T1000 (cell line): ENCODE measurements at places on chromosomes 1 and 21.
A peak's percentile ranks its signal among the peaks of the same experiment; 100 is the strongest.

- DNase-seq: no peak
Observed at GRCh38 chr1:177858332-177858821, 111.5 kb downstream of the SEC16B start.

DNA sequence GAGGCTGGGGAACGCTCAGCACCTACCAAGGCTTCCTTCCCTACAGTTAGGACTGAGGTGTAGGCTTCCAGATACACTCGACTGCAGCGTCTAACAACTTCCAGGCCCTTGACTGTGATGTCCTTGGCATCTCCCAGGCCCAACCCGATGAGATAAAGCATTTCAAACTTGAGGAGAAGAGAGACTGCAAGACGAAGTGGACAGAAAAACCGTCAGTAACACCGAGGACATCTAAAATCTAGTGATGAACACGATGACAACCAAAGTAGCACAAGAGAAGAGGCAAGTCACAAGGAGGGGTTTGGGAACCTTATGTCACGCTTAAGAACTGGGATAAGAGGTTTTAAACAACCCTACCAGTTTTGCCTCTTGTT is 314 bp downstream of the DPH5 start:
- DNase-seq: no peak

DNA sequence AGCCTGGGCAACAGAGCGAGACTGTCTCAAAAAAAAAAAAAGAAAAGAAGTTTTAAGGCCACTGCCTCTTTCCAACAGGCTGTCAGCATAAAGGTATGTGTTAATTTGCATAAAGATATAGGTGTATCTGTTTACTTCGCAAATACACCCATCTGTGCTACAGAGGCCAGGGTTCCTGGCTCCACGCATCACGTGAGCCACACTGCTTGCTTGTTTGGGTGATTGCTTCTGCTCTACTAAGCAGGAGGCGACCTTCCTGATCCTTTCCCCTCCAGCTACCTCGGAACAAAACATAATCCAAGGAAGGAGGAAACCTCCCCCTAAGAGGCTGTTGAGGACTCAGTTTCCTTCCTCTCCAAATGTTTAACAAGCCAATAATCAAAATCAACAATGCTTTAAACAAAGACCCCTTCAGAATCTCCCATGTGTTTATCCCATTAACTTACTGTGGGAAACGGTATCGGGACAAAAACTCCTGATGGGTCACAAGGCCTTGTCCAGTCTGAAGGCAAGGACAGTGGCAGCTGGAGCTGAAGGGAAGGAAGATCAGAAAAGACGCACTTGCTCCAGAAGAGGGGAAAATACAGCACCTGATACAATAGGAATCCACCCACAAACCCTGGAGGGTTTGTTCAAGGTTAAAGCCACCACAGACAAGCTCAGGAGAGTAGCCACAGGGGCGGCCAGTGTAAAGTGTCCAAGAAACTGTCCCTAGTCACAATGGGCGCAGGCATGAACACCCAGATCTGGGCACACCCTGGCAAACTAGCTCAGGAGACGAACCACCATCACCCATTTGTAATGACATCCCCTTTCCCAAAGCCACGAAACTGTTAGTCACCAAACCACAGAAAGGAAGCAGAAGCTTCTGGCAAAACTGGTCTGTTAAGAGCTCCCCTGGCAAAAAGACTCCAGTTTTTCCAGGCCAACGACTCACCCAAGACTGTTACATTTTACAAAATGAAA is 17.2 kb downstream of the CTNNBIP1 start:
- DNase-seq: peak; percentile 28

DNA sequence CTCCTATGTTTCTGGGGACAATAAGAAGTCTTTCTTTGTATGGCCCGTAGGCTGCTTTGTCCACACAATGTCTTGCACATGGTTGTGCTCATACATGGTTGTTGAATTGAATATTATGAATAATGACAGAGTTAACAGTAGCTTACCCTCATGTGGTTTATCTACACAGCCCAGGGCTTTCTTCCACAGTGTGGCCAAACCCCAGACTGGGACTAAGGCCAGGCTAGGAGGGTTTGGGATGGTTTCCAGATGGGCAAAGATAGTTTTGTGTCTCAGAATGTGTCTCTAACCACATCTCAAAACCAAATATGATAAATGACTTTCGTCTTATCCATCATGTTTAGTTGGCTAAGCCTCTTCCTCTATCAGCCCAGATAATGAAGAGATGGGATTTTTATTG is 65.2 kb downstream of the CACNA1E start:
- DNase-seq: no peak

DNA sequence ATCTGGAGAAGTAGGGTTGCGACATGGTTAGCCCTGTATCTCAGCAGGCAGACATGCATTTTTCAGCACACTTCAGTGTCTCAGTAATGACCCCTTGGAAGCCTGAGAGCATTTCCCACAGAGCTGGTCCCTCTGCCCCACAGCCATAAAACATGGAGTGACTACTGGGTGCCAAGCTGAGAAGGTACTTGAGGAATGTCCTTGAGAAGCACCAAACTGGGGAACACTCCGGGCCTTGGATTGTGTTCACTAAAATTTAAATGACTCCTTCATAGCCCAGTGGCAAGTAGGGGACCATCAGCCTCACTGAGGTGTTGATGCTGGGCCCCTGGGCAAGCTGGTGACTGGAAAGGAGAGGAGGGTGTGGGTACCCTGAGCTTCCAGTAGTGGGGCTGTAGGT is 54.7 kb downstream of the KCNJ6 start:
- no peak for DNase-seq

GRCh38 chr1:206797534-206798383 is 25.5 kb upstream of the IL10 start:
- DNase-seq: no peak

- DNase-seq: no peak
Observed at GRCh38 chr1:228471762-228472398, 15.3 kb upstream of the RNF187 start.

DNA sequence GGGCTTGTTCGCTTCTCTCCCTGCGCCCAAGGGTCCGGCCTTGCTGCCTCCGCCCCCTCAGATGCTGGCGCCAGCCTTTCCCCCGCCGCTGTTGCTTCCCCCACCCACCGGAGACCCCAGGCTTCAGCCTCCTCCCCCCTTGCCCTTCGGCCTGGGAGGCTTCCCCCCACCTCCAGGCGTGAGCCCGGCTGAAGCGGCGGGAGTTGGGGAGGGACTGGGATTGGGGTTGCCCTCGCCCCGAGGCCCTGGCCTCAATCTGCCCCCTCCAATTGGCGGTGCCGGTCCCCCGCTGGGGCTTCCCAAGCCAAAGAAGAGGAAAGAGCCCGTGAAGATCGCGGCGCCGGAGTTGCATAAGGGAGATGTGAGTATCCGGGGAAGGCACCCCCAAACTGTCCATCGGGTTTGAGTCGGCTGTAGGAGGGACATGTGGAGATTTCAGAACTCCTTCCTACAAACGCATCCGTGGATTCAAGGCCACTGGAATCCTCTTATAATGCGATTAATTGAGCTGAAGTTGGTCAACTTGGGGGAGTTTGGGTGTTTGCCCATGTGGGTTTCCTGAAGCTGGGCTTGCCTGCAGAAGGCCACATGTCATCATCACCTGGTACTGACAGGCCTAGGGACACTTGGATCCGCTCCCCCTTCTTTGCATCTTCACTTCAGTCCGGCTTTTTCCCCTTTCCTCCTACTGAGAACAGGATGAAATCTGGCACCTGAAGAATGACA is 707 bp downstream of the PRCC start:
- no peak for DNase-seq

- no peak for DNase-seq
Observed at GRCh38 chr21:36330904-36331303, 10.9 kb downstream of the MORC3 start.

DNA sequence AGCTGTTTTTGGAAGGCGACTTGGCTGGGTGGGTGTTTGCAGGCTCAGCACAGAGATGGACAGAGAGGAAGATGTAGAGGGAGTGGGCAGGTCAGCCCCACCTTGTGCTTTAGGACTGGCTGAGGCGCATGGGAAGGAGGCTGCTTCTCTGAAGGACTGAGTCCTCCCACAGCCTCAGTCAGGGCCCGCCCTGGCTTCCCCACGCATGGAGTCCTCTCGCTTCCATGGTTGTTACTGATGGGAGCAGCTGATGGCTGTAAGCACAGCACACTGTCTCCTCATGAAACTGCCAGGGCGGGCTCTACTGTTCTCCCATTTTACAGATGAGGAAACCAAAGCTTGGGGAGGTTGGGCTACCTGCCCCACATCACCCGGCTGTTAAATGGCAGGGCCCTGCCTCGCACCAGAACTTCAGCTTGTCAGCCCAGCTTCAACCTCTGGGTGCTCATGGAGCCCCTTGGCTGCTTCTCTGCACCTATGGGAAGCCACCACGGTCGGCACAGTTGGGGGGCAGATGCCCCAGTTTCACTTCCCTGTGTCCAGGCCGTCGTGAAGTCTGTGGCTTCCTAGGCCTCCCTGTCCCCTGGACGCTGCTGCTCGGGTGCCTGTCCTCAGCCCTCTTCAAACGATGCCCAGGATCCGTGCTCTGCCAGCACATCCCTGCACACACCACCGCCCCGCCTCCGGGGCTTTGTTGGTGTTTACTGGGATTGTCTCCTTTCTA is 2.4 kb downstream of the TMEM201 start:
- DNase-seq: no peak

- DNase-seq: no peak
Observed at GRCh38 chr1:168836469-168836868, 107.5 kb upstream of the DPT start.

DNA sequence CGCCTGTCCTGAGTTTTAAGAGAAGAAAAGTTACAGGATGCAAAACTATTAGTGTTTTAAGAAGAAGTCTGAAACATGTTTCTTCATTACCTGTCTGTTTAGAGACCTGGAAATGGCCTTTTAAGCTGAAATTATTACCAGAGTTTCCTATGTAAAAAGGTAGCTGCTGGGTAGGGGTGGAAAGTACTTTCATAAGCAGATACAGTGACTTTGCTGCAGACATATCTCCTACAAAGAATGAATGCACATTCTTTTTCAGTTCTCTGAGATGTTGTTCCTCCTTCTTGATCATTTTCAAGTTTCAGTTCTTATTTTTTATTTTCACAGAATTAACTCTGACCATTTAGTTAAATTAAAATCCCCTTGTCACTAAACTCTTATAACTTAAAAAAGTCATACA is 1329.6 kb downstream of the KCNT2 start:
- no peak for DNase-seq

- no peak for DNase-seq
Observed at GRCh38 chr1:156431366-156431765, 62.4 kb downstream of the RHBG start.

DNA sequence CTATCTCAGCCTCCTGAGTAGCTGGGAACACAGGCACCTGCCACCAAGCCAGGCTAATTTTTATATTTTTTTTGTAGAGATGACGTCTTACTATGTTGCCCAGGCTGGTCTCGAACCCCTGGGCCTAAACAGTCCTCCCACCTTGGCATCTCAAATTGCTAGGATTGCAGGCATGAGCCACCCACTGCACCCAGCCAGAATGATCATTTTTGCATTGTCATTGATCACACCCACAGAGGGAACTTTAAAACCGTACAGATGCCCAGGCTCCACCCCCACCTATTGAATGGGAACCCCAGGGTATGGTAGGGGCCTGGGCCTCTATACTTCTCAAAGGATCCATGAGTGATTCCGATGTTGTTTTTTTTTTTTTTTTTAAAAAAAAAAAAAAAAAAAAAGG is 36.7 kb downstream of the ETNK2 start:
- no peak for DNase-seq

DNA sequence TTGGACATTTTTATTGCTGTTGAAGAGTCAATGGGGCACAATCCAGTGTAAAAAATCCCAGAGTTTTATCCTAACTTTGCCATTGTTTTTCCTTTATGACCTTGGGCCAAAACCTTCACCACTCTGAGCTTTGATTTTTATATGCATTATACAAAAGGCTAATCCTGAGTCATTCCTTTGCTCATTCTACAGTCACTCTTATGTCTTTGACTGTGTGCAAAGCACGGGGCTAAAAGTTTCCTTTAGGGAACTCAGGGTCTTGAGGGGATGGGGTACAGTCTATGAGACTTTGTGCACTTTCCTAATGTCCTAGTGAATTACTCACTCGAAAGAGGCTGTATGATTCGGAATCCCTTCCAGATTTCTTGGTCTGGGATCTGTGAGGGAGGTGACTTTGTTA is 543.2 kb upstream of the CAMK1G start:
- no peak for DNase-seq

DNA sequence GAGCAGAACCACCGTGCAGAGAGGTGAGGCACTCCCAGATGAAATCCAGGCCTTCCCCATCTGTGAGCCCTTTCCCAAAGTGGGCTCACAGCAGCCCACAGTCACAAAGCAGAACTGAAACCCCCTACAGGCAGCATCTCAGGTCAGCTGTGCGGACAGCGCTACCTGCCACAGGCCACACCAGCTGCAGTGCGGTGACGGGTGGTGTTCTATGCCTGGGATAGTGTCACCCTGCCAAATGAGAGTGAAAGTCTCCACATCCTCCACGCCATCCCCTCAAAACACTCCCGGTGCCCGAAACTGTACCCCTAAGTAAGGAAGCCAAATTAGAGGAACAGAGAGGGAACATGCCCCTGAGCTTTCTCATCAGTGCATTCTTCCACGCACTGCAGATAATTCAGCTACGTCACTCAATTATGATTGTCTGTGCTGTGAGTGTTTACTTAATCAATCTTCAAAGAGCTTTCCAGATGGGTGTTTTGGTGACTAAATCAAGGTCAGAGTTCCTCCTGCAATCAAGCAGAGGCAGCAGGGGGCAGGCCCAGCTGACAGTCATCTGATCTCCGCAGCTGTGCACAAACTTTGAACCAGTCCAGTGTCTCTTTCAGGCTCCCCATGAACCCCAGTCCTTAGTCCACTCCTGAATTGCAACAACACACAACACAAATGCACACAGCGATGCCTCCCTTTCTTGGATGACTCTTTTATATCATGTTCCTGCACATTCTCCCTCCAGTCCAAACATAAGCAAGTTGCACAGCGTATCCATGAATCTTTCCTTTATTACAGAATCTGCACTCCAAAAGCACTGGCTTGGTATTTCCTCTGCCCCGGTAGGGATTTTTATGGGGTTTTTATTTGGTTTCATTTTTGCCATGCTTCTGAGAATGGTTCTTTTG is 150.0 kb downstream of the TOMM20 start:
- no peak for DNase-seq

GRCh38 chr1:17630048-17630830 is 90.7 kb downstream of the ARHGEF10L start:
- DNase-seq: no peak

- peak; percentile 61 for DNase-seq
Observed at GRCh38 chr1:59707178-59707791, 107.5 kb upstream of the HOOK1 start.

DNA sequence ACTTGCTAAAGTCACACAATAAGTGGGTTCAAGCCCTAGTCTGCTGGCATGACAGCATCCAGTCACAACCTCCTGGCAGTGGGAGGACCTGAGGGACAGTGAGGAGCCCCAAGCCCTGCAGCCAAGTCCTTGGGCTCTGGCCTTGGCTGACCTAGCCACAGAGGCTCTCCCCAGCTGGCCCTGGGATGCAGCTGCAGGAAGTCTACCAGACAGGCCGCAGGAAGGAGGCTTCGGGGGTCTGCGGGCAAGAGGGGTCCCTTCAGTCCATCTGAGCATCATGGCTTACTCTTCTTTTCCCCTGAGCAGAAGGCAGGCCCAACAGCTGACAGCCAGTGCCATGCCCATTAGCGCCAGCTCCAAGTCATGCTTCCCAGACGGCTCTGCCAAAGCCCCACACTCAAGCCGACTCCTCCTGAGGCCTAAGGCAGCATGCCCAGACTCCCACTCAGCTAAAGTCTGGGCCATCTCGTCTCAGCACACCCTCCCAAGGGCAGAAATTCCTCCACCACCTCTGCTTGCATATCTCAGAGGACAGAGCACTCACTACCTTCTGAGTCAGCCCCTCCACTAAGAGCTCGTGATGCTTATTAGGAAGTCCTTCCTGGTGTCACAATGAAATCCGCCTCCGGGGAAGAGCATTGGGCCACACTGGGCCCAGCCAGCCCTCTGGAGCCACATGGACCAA is 20.1 kb downstream of the SLC1A7 start:
- DNase-seq: no peak

GRCh38 chr21:45364468-45365185 is 40.3 kb upstream of the COL18A1 start:
- peak; percentile 70 for DNase-seq
